ENCODE measurements at places on chromosomes 2 and 18. TPM values are rescaled to one million over a fixed set of nuclear protein-coding genes. Genes with fewer than 3 reads are reported as not detected.

- no peaks in the 10 kb centered on the region for H3K27me3 ChIP-seq
- H3K36me3 ChIP-seq: no peaks in the 10 kb centered on the region
- no peak overlapping the region for H3K4me3 ChIP-seq
- H3K4me1 ChIP-seq: no peaks in the 10 kb centered on the region
- no peak overlapping the region for H3K27ac ChIP-seq
- DNase-seq: no peak
Measured at GRCh38 chr2:18545384-18545783, 15.1 kb downstream of the RDH14 start.

DNA sequence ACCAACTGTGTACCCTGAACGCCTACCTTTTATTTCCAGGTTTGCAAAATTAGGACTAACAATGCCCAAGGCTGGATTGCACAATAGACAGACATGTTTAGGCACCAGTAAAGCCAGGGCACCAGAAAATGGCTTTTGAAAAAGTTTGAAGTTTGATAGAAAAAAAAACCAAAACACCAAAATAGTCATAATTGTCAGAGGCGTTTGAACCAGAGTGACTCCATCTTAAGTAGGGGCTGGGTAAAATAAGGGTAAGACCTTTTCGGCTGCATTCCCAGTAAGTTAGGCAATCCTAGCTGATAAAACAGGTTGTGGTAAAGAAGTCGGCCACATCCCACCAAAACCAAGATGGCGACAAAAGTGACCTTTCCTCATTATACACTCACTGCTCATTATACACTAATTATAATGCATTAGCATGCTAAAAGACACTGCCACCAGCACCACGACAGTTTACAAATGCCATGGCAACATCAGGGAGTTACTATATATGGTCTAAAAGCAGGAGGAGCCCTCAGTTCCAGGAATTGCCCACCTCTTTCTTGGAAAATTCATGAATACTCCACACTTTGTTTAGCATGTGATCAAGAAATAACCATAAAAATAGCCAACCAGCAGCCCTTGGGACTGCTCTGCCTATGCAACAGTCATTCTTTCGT, 105.1 kb upstream of the MSH2 start:
- no peak for DNase-seq
- no peaks in the 10 kb centered on the region for H3K27me3 ChIP-seq
- H3K36me3 ChIP-seq: no peaks in the 10 kb centered on the region
- no peak overlapping the region for H3K4me3 ChIP-seq

DNA sequence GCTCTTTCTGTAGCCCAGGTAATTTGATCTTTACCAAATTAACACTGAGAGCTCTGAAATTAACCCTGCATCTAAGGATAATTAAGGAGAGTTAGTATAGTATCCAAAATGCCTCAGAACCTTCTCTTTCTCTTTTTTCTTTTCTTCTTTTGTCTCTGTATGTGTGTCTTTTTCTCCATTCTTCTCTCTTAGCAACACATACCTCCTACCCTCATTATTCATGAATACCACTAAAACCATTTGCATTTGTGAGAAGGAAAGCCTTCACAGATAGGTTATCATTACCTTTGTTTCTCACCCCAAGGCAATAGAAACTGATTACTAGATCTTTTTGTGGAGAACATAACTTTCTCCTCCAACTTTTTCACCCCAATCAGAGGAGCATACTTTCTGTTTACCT, 376.5 kb upstream of the NXPH2 start:
- no peak overlapping the region for H3K27ac ChIP-seq
- no peaks in the 10 kb centered on the region for H3K27me3 ChIP-seq
- no peak overlapping the region for H3K4me3 ChIP-seq
- no peaks in the 10 kb centered on the region for H3K4me1 ChIP-seq
- no peak for DNase-seq

DNA sequence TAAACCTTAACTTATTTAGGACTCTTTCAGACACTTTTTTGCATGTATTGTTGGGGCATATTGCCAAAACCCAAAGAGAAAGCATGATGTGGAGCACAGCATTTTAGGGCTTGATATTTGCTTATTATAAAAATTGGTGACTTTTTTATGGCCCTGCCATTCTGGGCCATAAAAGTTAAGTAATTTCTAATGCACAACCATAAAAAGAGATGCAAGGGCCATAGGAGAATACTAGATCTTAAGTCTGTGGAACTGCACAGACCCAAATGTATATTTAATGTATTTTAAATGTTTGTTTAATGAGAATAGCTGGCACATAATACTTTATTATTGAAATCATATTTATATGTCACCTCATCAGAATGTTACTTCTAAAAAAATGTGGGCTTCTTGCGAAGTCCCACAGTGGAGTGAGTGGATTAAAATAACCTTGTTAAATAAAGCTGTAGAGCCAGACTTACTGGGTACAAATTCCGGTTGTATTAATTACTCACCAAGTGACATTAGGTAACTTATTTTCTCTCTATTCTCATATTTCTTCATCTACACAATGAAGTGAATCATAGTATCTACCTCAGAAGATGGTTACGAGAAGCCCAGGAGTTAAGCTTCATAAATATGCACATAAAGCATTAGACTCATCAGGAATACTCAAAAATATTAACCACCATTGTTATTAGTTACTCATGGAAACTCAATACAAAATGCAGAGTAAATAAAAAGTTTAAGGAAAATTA, 52.2 kb downstream of the HNMT start:
- no peaks in the 10 kb centered on the region for H3K27me3 ChIP-seq
- no peak for DNase-seq
- no peak overlapping the region for H3K27ac ChIP-seq
- no peaks in the 10 kb centered on the region for H3K36me3 ChIP-seq
- H3K4me1 ChIP-seq: no peaks in the 10 kb centered on the region
- no peak overlapping the region for H3K4me3 ChIP-seq

GRCh38 chr2:171745806-171746205, 58.5 kb downstream of the DYNC1I2 start:
- no peak overlapping the region for H3K27ac ChIP-seq
- DNase-seq: no peak
- no peaks in the 10 kb centered on the region for H3K27me3 ChIP-seq
- H3K4me3 ChIP-seq: no peak overlapping the region
- H3K36me3 ChIP-seq: no peaks in the 10 kb centered on the region

- H3K4me3 ChIP-seq: no peak overlapping the region
- H3K4me1 ChIP-seq: no peaks in the 10 kb centered on the region
- no peaks in the 10 kb centered on the region for H3K27me3 ChIP-seq
- H3K36me3 ChIP-seq: no peaks in the 10 kb centered on the region
Measured at GRCh38 chr2:180077295-180077906, 70.3 kb upstream of the CWC22 start.

DNA sequence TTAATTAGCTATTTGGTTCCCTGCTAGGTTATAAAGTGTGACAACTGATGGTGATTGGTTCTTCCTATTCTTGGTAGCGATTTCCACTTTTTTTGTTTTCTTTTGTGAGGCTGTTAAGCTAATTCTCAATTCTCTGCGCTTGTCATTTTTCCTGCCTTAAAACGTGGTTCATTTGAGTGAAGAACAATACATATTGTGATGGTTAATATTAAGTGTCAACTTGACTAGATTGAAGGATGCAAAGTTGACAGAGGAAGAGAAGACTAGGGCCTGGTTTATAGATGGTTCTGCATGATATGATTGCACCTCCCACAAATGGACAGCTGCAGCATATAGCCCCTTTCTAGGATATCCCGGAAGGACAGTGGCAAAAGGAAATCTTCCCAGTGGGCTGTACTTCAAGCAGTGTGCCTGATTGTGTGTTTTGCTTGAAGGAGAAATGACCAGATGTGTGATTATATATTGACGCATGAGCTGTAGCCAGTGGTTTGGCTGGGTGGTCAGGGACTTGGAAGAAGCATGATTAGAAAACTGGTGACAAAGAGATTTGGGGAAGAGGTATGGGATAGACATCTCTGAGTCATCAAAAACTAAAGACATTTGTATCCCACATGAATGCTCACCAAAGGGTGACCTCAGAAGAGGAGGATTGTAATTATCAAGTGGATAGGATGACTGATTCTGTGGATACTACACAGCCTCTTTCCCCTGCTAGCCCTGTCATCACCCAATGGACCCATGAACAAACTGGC, 39.4 kb upstream of the ZNF804A start:
- DNase-seq: no peak
- no peaks in the 10 kb centered on the region for H3K36me3 ChIP-seq
- no peaks in the 10 kb centered on the region for H3K27me3 ChIP-seq
- no peak overlapping the region for H3K4me3 ChIP-seq

Gene UGT1A9
- total RNA-seq: 15.8 TPM

Gene ACTR1B
- 151 TPM for total RNA-seq

Gene INPP1
- total RNA-seq: 30.6 TPM
